Ureter (tissue), 1 donor: ENCODE measurements at places on chromosomes 12 and 14.
A peak's percentile ranks its signal among the peaks of the same experiment; 100 is the strongest.

GRCh38 chr12:20390846-20391245 is 22.5 kb downstream of the PDE3A start:
- DNase-seq: no peak

DNA sequence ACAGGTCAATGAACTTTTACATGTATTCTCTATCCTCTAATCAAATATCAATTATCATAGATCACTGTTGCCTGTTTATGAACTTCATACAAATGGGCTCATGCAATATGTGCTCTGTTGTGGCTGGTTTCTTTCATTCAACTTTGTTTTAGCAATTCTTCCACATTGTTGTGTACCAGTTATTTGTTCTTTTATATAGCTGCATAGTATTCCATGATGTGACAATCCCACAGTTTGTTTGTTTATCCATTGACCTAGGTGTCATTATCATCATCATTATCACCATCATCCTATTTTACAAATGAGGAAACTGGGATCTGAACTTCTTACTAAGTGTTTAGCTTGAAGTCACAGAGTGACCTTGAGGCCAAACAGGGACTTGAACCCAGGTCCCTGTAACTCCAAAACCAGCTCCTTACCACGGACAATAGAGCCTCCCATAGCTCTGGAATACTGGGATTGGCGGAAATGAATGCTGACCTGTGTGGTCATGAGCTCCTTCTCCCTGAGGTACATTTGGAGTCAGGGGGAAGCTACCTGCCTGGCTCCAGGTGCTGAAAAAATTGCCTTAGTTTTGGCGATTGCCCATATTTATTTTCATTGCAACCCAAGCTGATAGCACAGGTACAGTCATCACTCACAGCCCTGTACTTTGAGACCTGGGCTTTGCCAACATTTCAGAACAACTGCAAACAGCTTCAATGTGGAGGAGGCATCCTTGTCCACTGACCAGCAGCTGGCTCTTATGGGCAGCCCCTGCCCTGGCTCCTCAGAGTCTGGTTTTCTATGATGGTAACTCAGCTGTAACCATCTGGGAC is 9.2 kb downstream of the ZFP36L1 start:
- DNase-seq: peak; percentile 39

DNA sequence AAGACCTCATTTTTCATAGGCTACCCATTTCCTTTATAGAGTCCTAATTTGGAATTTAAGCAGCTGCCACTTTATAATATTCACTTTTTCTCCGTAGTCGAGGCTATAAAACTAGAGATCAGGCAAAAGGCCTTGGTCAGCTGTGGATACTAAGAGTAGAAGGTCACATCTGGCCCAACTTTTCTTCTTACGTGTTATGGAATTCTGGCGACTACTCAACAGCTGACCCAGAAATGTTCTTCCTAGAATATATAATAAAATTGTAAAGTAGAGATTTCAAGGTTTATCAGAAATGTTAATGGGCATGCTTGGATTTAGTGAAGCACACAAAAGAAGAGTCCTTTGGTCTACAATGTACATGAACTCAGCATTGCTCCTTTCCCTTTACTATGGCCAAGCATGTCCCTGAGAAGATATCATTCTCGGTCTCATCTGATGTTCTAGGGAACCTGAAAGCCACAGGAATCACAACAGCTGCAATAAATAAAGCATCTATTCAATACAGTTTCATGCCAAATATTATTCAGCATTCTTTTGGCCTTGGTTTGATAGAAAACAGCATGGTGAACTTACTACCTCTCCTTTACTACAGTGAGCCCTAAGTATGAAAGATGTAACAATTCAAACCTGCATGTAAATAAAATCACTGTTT is 261.4 kb upstream of the NPAS3 start:
- no peak for DNase-seq

DNA sequence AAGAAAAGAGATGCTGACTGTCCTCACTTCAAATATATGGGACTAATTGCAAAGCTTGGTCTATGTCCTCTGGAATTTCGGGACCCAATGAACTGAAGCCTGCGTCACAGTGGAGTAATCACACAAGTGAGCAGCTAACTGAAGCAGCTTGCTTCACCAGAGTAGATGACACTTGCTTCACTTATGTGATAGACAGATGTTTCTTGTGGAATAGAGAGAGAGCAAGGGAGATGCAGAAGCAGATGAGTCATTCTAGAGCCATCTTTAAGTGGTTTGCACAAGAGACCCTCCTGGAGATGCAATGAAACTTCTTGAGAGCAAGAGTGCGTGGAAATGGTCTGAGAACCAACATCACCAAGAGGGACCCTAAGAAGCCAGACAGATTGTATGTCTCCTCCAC is 1537.1 kb upstream of the FLRT2 start:
- no peak for DNase-seq

- no peak for DNase-seq
These were observed 53.7 kb downstream of the TMTC2 start for GRCh38 chr12:82740129-82741000.

DNA sequence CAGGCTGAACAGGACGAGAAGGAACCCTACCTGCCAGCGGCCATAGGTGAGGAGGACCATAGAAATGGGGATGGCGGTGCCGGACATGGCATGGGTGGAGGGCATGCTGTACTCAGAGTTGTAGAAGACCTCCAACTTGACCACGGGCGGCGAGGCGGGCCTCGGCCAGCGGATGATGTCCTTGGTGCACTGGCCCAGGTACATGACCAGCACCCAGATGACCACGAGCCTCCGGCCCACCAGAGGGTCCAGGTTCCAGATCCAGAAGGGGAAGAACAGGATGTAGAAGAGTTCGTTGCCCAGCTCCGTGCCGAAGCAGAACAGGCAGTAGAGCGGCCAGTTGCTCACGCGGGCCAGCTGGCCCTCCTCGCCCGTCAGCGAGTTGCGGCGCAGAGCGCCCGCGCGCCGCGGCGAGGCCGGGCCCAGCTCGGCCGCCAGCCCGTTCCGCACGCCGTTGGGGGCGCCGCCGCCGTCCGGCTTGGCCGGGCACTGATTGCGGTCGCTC is 582 bp downstream of the SGPP1 start:
- DNase-seq: peak; percentile 49

- DNase-seq: no peak
These were observed 279.4 kb downstream of the CACNA1C start for GRCh38 chr12:2332236-2332635.

- DNase-seq: no peak
These were observed 43.1 kb downstream of the CHST11 start for GRCh38 chr12:104499668-104500332.

GRCh38 chr12:113249546-113249945 is 28.3 kb downstream of the TPCN1 start:
- no peak for DNase-seq

GRCh38 chr12:49948866-49949845 is 1.4 kb upstream of the AQP2 start:
- DNase-seq: no peak

- no peak for DNase-seq
These were observed 3.4 kb upstream of the TMEM229B start for GRCh38 chr14:67491741-67492507.

- peak; percentile 77 for DNase-seq
These were observed 3.3 kb downstream of the PPP1R3E start for GRCh38 chr14:23299211-23299957.

DNA sequence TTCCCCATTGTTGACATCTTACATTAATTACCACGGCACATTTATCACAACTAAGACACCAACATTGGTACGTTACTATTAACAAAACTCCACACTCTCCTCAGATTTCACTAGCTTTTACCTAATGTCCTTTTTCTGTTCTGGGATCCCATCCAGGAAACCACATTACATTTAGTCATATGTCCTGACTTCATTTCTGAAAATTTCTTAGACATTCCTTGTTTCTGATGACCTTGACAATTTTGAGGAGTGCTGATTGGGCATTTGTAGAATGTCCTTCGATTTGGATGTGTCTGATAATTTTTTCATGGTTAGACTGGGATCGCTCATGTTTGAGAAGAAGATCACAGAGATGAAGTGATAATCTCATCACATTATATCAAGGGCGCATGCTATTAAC is 34.6 kb upstream of the ACSM4 start:
- no peak for DNase-seq

GRCh38 chr14:22381408-22381760 is 207.6 kb downstream of the DAD1 start:
- no peak for DNase-seq

- no peak for DNase-seq
These were observed 76.4 kb upstream of the TMEM132C start for GRCh38 chr12:128190614-128191013.

- peak; percentile 79 for DNase-seq
These were observed 15.5 kb upstream of the MLXIP start for GRCh38 chr12:122062832-122063693.

- no peak for DNase-seq
These were observed 74.5 kb downstream of the ETV6 start for GRCh38 chr12:11723993-11724392.

DNA sequence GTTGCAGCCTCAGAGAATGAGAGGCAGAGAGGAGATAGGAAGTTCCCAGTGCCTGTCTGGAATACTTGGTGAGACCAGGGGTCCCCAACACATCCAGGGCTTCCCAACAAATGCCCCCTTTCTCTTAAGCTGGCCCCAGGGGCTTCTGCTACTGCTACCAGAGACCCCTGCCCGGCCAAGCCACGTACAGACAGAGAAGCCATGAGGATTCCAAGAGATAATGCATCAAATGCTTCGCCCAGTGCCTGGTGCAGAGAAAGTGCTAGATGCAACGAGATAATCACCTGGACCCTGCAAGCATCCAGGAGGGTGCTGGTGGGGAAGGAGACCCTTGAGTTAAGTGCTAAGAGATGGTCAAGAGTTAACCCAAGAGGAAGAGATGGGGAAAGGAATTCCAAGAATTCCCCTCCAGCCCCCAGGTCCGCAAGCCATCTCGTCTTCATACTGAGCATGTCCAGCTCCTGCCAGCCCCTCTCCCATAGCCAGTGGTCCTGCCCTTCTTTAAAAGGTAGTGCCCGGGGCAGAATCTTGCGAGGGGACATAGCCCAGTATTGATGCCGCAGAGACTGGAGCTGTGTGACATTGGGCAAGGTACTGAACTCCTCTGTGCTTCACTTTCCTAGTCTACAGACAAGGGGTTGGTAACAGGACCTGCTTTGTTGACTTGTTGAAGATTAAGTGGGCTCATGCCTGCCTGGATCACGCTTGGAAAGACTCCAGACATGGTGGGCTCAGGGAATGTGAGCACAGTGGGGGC is 103.3 kb downstream of the CALM1 start:
- DNase-seq: no peak

- no peak for DNase-seq
These were observed 524.7 kb upstream of the TMEM132C start for GRCh38 chr12:127742231-127742630.

- no peak for DNase-seq
These were observed 209.3 kb downstream of the SLC41A2 start for GRCh38 chr12:104748790-104749189.

DNA sequence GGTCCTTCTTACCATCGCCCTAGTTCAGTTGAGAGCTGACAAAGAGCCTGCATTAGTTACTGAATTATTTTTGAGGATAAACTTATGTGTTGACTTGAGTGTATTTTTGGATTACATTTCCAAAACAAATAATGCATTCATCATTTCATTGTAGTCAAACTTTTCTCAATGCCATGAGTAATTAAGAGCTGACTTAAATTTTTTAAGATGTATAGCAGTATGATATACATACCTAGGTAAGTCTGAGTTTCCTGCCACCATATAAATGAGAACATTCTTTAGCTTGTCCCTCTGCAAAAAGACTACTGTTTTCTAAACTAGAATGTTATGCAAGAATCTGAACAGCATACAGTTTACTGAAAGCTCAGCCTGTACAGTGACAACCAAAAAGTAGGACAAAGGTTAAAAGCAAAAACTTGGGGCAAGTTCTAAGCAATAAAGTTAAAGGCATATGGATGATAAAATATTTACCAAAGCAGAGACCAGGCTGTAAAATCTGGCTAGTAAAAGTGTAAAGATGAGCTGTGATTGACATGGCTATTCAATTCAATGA is 82.1 kb upstream of the FERMT2 start:
- DNase-seq: no peak

DNA sequence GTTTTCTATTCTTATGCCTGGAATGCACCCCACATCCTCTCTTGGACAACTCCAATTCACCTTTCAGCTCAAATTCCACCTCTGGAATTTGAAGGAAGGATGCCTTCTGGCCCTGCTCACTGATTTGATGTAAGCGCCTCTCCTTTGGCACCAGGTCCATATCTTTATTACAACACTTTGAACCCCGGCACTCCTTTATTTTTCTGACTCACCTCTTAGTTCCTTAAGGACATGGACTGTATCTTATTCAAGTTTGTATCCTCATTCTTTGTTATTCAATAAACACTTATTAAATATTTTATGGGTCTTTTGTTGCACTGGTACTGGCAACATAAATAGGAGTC is 3.1 kb downstream of the GALC start:
- no peak for DNase-seq

- no peak for DNase-seq
These were observed 4.8 kb upstream of the KRT74 start for GRCh38 chr12:52578469-52578868.

DNA sequence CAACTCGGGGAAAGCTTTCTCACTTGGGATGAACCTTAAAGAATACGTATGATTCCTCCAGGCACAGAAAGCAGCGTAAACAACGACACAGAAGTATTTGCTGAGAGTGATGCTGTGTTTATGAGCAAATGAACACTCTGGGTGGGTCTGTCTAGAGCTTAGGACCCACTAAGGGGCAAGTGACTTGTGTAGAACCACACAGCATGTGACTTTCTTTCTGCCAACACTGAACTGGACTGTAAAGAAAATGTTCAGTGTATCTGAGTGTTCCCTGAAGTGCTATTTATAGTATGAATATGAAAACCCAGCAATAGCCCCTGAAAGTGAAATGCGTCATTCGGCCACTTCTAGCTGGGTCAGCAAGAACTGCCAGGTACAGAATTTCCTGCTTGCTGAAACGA is 78.5 kb downstream of the ST8SIA1 start:
- no peak for DNase-seq

GRCh38 chr12:43011383-43011926 is 421.9 kb upstream of the PRICKLE1 start:
- no peak for DNase-seq

- no peak for DNase-seq
These were observed 60.0 kb downstream of the CHGA start for GRCh38 chr14:92982956-92983355.

DNA sequence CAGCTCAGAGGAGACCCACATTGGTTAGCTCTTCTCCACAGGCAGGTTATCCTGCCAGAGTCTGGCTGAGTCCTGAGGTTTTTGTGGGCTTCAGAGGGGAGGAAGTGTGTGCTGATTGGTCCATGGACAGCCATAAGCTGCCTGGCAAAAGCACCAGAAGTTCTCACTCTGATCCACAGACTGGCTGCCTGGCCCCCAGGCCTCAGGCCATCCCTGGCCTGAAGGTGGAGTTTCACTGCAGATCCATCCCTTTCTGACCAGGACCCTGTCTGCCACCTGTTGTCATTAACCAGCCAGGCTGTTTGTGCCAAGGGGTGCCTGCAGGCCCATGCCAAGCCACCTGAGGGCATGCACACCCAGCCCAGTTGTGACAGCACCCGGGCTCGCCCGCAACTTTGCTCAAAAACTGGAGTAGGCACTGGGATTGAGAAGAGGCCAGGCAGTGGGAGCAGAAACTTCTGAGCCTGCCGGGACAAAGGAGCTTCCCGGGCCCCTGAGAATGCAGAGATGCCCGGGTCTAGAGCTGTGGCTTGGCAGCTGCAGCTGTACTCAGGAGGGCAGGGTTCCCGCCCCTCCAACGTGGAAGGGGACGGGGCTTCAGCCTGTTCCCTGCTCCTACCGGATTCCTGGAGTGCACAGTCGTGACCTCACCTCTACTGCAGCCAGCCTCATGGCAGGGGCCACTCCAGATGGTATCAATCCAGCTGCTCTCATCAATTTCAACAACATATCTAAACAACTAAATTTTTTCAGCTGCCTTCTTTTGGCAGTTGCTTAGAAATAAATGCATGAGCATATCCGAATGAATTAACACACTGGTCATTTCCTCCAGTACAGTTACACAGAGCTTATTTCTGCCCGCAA is 1277.3 kb downstream of the SLC16A7 start:
- DNase-seq: no peak
